M059J (cell line): ENCODE measurements at places on chromosomes 12 and 14. TPM values are rescaled to one million over a fixed set of nuclear protein-coding genes. Genes with fewer than 3 reads are reported as not detected.

DNA sequence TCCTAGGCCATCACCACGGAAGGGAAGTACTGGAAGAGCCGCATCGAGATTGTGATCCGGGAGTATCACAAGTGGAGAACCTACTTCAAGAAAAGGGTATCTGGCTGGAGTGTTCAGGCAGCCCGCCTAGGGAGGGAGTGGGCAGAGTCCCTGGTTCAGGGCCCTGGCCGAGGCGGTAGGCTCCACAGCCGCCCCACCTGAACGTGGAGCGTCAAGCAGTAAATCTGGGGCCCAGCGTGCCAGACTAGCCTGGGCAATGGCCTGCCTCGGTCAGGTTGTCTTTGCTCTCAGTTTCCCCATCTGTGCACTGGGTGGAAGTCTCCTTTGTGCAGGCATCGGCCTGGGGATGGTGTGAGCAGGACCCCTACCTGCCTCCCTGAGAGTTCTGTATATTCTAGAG lies 44.9 kb downstream of the IL31 start:
- DNase-seq, result no peak

DNA sequence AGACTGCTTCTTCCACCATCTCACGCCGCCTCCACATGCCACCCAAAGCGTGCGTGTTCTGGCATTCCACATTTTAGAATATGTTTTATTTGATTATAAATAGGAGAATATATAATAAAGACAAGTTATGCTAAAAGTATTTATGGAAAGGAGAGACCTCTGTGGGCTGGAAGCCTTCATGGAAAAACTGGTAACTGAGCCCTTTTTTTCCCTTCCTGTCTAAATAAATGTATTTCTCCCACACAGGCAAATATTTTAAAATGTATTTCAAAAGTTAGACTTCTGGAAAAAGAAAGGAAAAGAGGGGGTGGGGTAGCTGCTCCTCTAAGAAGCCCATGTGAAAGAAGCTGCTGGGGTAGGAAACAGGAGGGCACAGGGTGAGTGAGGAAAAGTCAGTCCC lies 16.1 kb upstream of the NR4A1 start:
- DNase-seq, result no peak

DNA sequence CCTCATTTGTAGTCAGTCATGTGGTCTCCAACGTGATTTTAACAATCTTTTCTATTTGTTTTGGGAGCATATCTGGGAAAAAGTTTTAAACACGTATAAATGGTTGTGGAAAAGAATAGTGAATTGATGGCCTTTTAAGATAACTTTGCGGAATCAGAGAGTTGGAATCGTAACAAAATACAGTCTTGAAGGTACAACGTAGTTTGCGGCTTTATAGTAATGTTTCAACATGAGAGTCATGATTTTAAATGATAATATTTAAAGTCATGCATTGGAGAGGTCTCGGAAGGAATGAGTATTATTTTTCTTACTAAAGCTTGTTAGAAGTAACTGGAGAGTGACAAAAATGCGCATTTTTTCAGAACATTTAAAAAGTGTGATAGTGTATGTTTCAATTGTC lies 1.6 kb downstream of the AEBP2 start:
- peak; percentile 15 for DNase-seq

The SLCO1C1 gene
- total RNA-seq, result not detected in 2 replicates

- peak; percentile 90 for DNase-seq
These were observed 4.5 kb upstream of the LTBP2 start for GRCh38 chr14:74616507-74616906.
